ENCODE measurements at places on chromosomes 13 and 19. TPM values are rescaled to one million over a fixed set of nuclear protein-coding genes. Genes with fewer than 3 reads are reported as not detected.

- H3K27me3 ChIP-seq = no peaks in the 10 kb centered on the region
- no peaks in the 10 kb centered on the region for H3K4me1 ChIP-seq
- DNase-seq = no peak
- no peak overlapping the region for H3K4me3 ChIP-seq
These were observed 14.8 kb downstream of the TBC1D4 start for GRCh38 chr13:75467040-75467728.

DNA sequence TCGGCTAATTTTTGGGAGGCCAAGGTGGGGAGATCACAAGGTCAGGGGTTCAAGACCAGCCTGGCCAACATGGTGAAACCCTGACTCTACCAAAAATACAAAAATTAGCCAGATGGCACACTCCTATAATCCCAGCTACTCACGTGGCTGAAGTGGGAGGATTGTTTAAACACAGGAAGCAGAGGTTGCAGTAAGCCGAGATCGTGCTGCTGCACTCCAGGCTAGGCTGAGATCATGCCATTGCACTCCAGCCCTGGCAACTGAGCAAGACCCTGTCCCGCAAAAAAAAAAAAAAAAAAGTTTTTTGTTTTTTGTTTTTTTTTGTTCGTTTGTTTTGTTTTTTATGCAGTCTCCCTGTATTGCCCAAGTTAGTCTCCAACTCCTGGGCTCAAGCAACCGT, 21.2 kb downstream of the MAST1 start:
- peaks cover 7% of the 10 kb centered on the region for H3K27me3 ChIP-seq
- H3K4me1 ChIP-seq = no peaks in the 10 kb centered on the region
- no peak overlapping the region for H3K4me3 ChIP-seq
- no peak overlapping the region for H3K27ac ChIP-seq

GRCh38 chr13:110476220-110476617, 85.3 kb downstream of the RAB20 start:
- H3K4me1 ChIP-seq = no peaks in the 10 kb centered on the region
- no peaks in the 10 kb centered on the region for H3K27me3 ChIP-seq
- DNase-seq = no peak

- peaks cover 4% of the 10 kb centered on the region for H3K27me3 ChIP-seq
- DNase-seq = peak; percentile 45
- H3K27ac ChIP-seq = no peak overlapping the region
- H3K36me3 ChIP-seq = no peaks in the 10 kb centered on the region
These were observed 20.6 kb downstream of the FFAR2 start for GRCh38 chr19:35468637-35469036.

GRCh38 chr13:23849670-23850069, 39.5 kb downstream of the MIPEP start:
- no peak overlapping the region for H3K27ac ChIP-seq
- no peaks in the 10 kb centered on the region for H3K36me3 ChIP-seq
- H3K27me3 ChIP-seq = no peaks in the 10 kb centered on the region

- H3K4me3 ChIP-seq = no peak overlapping the region
- peaks cover 9% of the 10 kb centered on the region for H3K27me3 ChIP-seq
- DNase-seq = no peak
- no peak overlapping the region for H3K27ac ChIP-seq
- no peaks in the 10 kb centered on the region for H3K36me3 ChIP-seq
These were observed 123.0 kb downstream of the SLC7A1 start for GRCh38 chr13:29472332-29472961.

GRCh38 chr13:40261336-40261735, 405.1 kb downstream of the FOXO1 start:
- no peak for DNase-seq
- H3K4me1 ChIP-seq = peaks cover 7% of the 10 kb centered on the region
- H3K27me3 ChIP-seq = no peaks in the 10 kb centered on the region
- H3K4me3 ChIP-seq = no peak overlapping the region
- peaks cover 3% of the 10 kb centered on the region for H3K36me3 ChIP-seq
- no peak overlapping the region for H3K27ac ChIP-seq

GRCh38 chr19:4380254-4380727, 20.1 kb downstream of the SH3GL1 start:
- H3K27ac ChIP-seq = peak overlapping the region; percentile 60
- no peak for DNase-seq
- H3K4me1 ChIP-seq = peaks cover 42% of the 10 kb centered on the region

DNA sequence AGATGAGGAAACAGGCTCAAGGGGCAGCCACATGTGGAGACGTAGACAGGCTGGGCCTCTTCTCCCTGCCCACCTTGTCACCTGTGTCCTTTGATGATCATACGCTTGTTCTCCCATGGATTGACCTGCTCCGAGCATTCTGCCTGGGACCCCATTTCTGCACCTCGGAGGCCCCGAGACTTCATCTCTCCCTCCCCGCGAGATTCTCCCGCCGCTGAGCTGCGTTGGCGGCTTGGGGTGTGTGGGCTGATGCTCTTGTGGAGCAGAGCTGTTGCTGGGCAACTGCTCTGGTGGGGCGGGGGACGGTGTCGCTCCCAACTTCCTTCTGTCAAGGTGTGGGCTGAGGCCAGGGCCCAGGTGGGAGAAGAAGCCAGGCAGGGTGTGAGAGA, 22.1 kb downstream of the MAST3 start:
- H3K27me3 ChIP-seq = no peaks in the 10 kb centered on the region
- H3K4me3 ChIP-seq = peak overlapping the region; percentile 30
- H3K27ac ChIP-seq = no peak overlapping the region
- peaks cover 19% of the 10 kb centered on the region for H3K4me1 ChIP-seq

DNA sequence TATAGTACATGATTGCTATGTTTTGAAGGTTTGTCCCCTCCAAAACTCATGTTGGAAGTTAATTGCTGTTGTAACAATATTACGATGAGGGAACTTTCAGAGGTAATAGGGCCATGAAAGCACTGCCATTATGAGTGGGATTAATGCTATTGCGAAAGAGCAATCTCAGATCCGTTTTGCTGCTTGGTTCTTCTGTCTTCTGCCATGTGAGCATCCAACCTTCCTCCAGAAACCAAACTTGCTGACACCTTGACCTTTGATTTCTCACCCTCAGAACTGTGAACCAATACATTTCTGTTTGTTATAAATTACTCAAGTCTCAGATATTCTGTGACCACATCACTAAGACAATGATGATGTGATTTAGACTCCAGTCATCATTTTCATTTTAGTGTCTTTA, 2590.9 kb downstream of the PCDH9 start:
- no peak for DNase-seq
- H3K36me3 ChIP-seq = no peaks in the 10 kb centered on the region
- peaks cover 22% of the 10 kb centered on the region for H3K4me1 ChIP-seq
- no peak overlapping the region for H3K4me3 ChIP-seq
- H3K27me3 ChIP-seq = no peaks in the 10 kb centered on the region

DNA sequence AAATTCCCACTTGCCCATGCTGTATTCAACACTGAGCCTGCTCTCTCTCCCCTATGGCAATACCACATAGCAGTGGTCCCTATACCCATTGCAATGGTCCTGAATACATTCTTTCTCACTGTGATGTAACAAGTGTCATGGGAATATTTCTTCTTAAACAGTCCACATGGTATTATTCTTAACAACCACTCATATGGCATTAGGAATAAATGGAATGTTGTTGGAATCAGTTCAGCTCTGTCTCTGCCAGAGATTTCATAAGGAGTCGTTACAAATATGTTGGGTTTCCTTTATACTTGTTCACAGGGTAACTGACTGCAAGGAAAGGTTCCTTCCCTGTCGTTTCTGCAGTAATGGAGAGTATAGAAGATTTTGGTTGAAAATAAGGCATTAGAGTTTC, 128.3 kb upstream of the SPATA13 start:
- peaks cover 6% of the 10 kb centered on the region for H3K4me1 ChIP-seq
- H3K36me3 ChIP-seq = no peaks in the 10 kb centered on the region
- no peaks in the 10 kb centered on the region for H3K27me3 ChIP-seq
- no peak overlapping the region for H3K27ac ChIP-seq
- no peak for DNase-seq

GRCh38 chr13:27273658-27274425, 3.2 kb downstream of the RASL11A start:
- no peaks in the 10 kb centered on the region for H3K36me3 ChIP-seq
- DNase-seq = no peak
- H3K27me3 ChIP-seq = peaks cover 1% of the 10 kb centered on the region

DNA sequence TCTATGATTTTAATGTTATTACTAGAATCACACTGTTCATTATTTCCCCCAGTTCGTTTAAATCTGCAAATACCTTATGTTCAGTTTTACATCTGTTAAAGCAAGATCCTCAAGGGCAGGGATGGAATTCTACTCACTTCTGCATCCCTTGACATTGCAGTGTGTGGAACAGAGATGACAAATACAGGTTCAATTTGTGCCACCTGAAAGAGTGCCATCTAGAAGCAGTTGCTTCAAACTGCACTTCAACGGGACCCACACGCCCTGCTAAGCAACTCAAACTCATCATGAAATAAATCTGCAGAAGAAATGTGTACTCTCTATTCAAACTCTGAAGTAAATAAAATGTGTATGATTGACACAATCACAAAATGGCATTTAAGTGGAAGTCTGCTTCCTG, 44.5 kb downstream of the RUBCNL start:
- no peak overlapping the region for H3K4me3 ChIP-seq
- no peak overlapping the region for H3K27ac ChIP-seq
- DNase-seq = no peak
- H3K4me1 ChIP-seq = peaks cover 25% of the 10 kb centered on the region

DNA sequence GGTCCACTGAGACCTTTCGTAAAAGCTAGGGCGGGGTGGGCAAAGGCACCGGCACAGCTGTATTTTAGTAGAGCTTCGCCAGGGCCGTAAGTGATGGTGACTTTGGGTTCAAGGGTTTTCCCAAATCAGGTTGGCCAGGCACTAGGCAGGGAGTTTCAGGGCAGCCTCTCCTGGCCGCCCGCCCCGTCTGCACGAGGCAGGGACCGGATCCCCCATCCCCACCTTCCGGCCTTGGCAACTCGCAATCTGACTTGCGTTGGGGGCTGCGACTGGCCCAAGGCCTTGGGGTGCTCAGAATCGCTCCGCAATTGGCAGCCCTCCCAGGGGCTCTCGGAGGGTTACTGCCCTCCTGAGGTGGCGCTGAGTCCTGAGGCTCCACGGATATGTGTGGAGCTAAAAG, 4.1 kb upstream of the ZIC5 start:
- H3K27ac ChIP-seq = no peak overlapping the region
- H3K4me1 ChIP-seq = no peaks in the 10 kb centered on the region
- H3K4me3 ChIP-seq = no peak overlapping the region
- no peaks in the 10 kb centered on the region for H3K36me3 ChIP-seq
- H3K27me3 ChIP-seq = peaks cover 90% of the 10 kb centered on the region

DNA sequence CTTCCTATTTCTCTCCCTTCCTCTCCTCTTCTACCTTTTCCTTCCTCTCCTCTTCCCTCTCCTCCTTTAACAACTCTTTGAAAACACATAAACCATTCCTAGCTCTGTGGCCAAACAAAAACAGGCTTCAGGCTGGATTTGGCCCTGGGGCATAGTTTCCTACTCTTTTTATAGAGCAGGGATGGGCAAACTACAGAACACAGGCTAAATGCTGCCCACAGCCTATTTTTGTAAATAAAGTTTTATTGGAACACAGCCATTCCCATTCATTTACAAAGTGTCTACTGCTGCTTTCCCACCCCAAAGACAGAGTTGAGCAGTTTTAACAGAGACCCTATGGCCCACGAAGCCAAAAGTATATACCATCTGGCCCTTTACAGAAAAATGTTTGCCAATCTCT, 35.4 kb downstream of the LHFPL6 start:
- H3K4me3 ChIP-seq = no peak overlapping the region
- DNase-seq = no peak
- peaks cover 7% of the 10 kb centered on the region for H3K27me3 ChIP-seq
- H3K4me1 ChIP-seq = peaks cover 30% of the 10 kb centered on the region

- no peaks in the 10 kb centered on the region for H3K4me1 ChIP-seq
- no peak overlapping the region for H3K27ac ChIP-seq
- no peak for DNase-seq
These were observed 4.0 kb upstream of the ASPDH start for GRCh38 chr19:50517704-50518075.

GRCh38 chr13:79501538-79502232, 20.7 kb downstream of the NDFIP2 start:
- no peak overlapping the region for H3K27ac ChIP-seq
- H3K36me3 ChIP-seq = peaks cover 22% of the 10 kb centered on the region
- H3K27me3 ChIP-seq = no peaks in the 10 kb centered on the region
- no peak overlapping the region for H3K4me3 ChIP-seq
- DNase-seq = no peak
- peaks cover 10% of the 10 kb centered on the region for H3K4me1 ChIP-seq

GRCh38 chr19:883661-884211, 9.3 kb downstream of the MED16 start:
- peaks cover 27% of the 10 kb centered on the region for H3K36me3 ChIP-seq
- H3K4me1 ChIP-seq = no peaks in the 10 kb centered on the region

DNA sequence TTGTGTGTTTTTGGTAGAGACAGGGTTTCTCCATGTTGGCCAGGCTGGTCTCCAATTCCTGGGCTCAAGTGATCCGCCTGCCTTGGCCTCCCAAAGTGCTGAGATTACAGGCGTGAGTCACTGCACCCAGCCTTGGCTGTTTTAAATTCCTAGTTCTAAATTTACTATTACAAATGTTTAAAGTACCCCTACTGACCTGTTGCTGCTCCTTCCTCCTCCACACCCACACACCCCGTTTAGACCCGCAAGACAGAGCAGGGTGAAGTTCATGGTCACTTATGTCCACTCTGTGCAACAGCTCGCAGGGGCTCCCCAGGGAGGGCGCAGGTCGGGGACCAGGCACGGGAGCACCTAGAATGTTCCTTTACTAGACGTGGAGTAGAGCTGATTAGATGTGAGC, 28.7 kb downstream of the TMEM161A start:
- H3K4me1 ChIP-seq = peaks cover 25% of the 10 kb centered on the region
- peaks cover 13% of the 10 kb centered on the region for H3K27me3 ChIP-seq
- H3K4me3 ChIP-seq = no peak overlapping the region
- no peak for DNase-seq
- no peak overlapping the region for H3K27ac ChIP-seq
- peaks cover 5% of the 10 kb centered on the region for H3K36me3 ChIP-seq

DNA sequence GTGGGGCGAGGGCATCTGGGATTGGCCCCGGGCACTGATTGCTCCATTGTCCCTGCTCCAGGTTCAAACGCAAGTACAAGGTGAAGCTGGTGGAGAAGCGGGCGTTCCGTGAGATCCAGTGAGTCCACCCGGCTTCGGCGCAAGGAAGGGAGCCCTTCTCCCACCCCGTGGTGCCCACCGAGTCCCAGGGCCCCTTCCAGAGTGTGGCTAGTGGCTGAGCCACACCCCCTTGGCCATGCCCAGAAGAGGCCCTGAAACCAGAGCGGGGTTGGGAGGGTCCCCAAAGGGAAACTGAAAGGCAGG, 11.2 kb downstream of the NOP53 start:
- H3K4me3 ChIP-seq = no peak overlapping the region
- no peak for DNase-seq
- no peaks in the 10 kb centered on the region for H3K27me3 ChIP-seq
- no peak overlapping the region for H3K27ac ChIP-seq

Gene SLC7A9
- total RNA-seq = 1.2 TPM

Gene SLITRK5
- total RNA-seq = 2.7 TPM

Gene NLRP5
- not detected for total RNA-seq

Gene ATP13A1
- 87.3 TPM for total RNA-seq

Gene TNFSF13B
- 1.6 TPM for total RNA-seq

Gene FAAP24
- total RNA-seq = 5.2 TPM

Gene C19orf85
- total RNA-seq = not detected

Measured in mesothelial cell of epicardium (in vitro differentiated cells).